Transverse colon (tissue), 4 donors: ENCODE measurements at places on chromosomes 2 and 18. TPM values are rescaled to one million over a fixed set of nuclear protein-coding genes. Genes with fewer than 3 reads are reported as not detected.
A peak's percentile ranks its signal among the peaks of the same experiment; 100 is the strongest.

DNA sequence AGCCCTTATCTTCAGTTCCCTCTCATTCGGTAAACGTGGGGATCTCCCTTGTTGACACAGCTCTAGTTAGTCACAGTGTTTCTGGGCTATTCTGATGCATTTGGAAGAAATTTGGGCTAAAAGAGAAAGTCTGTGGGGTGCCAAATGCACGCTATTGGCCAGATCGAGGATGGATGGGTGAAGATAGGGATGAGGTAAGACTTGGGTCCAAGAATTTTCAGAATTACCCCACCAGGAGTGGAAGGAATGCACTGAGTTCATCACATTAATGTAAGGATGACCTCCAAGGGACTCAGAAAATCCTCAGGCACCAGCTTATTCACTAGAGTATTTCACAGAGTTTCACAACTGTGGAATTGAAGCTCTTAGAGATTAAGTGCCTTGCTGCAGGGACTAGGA, 49.3 kb downstream of the NRP2 start:
- H3K36me3 ChIP-seq: no peaks in the 10 kb centered on the region
- H3K27ac ChIP-seq: peak overlapping the region; percentile 86
- no peak overlapping the region for H3K4me3 ChIP-seq
- no peak for DNase-seq
- H3K27me3 ChIP-seq: no peaks in the 10 kb centered on the region

- H3K27me3 ChIP-seq: peaks cover 12% of the 10 kb centered on the region
- no peaks in the 10 kb centered on the region for H3K36me3 ChIP-seq
- H3K4me1 ChIP-seq: peaks cover 23% of the 10 kb centered on the region
These were observed 12.9 kb downstream of the GPR17 start for GRCh38 chr2:127658641-127659407.

GRCh38 chr2:136122661-136123060, 4.7 kb upstream of the CXCR4 start:
- H3K4me1 ChIP-seq: peaks cover 6% of the 10 kb centered on the region
- no peak for DNase-seq

The RAPGEF4 gene
- total RNA-seq: not detected

- no peak for DNase-seq
- no peaks in the 10 kb centered on the region for H3K4me1 ChIP-seq
- no peaks in the 10 kb centered on the region for H3K27me3 ChIP-seq
- H3K27ac ChIP-seq: peak overlapping the region; percentile 52
- H3K4me3 ChIP-seq: no peak overlapping the region
These were observed 199.3 kb downstream of the LTBP1 start for GRCh38 chr2:33146102-33146501.

The REEP1 gene
- total RNA-seq: 44.9 TPM

The XDH gene
- 57.9 TPM for total RNA-seq

The SPATA3 gene
- not detected for total RNA-seq

GRCh38 chr2:19299522-19299921, 58.9 kb downstream of the OSR1 start:
- DNase-seq: no peak
- H3K27ac ChIP-seq: no peak overlapping the region
- H3K4me1 ChIP-seq: peaks cover 7% of the 10 kb centered on the region
- H3K27me3 ChIP-seq: no peaks in the 10 kb centered on the region

DNA sequence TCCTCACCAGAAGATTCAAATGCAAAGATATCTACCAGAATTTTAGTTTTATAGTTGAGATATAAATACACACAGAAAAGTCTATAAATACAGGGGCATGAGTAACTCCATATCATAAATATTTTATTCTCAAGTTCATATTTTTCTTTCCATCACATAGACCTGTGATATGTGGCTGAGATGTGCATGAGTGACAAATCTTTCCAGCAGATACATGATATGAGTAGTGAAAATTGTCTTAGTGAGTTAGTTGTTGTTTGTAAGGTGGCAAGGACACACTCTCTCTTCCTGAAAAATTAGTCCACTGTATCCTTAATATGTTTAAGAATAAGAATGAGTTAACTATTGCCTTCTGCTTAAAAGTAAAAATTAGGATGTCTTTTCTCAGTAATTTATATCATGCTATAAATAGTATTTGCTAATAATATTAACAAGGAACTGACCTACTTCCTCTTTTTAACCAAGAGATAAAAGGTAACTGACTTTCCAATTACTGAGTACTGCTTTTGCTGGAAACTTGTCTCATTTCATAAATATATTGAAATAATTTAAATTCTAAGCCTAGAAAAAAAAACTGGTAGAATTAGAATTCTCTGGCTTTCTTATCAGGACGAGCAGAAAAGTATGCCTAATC, 85.2 kb upstream of the SESTD1 start:
- no peak overlapping the region for H3K27ac ChIP-seq
- no peak overlapping the region for H3K4me3 ChIP-seq
- H3K4me1 ChIP-seq: no peaks in the 10 kb centered on the region
- no peak for DNase-seq

- H3K27me3 ChIP-seq: no peaks in the 10 kb centered on the region
- DNase-seq: no peak
- no peaks in the 10 kb centered on the region for H3K4me1 ChIP-seq
- H3K36me3 ChIP-seq: no peaks in the 10 kb centered on the region
These were observed 277.0 kb upstream of the HNRNPA3 start for GRCh38 chr2:176935543-176936102.

DNA sequence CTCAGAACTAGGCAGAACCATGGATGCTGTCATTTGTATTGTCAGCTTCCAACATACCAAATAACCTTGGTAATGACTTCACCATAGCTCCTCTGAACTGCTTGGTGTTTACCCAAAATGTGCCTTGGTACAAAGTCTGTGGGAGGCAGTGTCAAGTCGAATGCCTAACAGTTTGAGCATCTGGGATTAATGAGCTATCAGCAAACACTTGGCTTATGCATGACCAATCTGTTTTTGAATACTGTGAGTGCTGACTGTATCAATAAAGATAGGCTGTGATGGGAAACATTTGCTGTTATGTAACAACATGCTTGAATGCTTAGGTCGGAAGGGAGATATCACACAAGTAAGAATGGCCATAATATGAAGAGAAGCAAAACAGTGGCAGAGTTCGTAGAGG, 455.4 kb downstream of the CMPK2 start:
- no peaks in the 10 kb centered on the region for H3K27me3 ChIP-seq
- DNase-seq: no peak
- H3K36me3 ChIP-seq: no peaks in the 10 kb centered on the region
- H3K4me3 ChIP-seq: no peak overlapping the region
- no peak overlapping the region for H3K27ac ChIP-seq
- no peaks in the 10 kb centered on the region for H3K4me1 ChIP-seq

- H3K27ac ChIP-seq: no peak overlapping the region
- DNase-seq: no peak
- no peaks in the 10 kb centered on the region for H3K36me3 ChIP-seq
- no peaks in the 10 kb centered on the region for H3K4me1 ChIP-seq
These were observed 795.8 kb upstream of the GCFC2 start for GRCh38 chr2:76506538-76506937.

GRCh38 chr2:161068670-161069069, 91.6 kb upstream of the TANK start:
- H3K4me1 ChIP-seq: no peaks in the 10 kb centered on the region
- no peaks in the 10 kb centered on the region for H3K36me3 ChIP-seq
- no peak overlapping the region for H3K4me3 ChIP-seq
- no peaks in the 10 kb centered on the region for H3K27me3 ChIP-seq

DNA sequence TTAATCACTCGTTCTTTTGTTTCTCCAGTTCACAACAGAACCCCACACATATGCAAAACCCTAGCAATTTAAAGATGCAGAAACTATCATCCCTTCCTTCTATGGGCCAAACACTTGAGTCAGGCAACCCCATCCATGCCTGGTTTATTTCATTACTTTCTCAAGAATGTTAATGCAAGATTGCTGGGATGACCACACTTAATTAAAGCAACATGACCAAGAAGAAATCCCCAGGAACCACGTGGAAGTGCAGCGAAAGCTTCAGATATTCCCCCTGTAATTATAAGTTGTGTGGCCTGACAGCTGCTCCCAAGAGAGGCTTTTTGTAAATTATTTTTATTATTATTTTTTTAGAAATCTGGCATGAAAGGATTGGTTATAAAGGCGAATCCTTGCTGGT, 246.2 kb upstream of the ID2 start:
- no peak overlapping the region for H3K27ac ChIP-seq
- no peaks in the 10 kb centered on the region for H3K36me3 ChIP-seq
- peaks cover 4% of the 10 kb centered on the region for H3K4me1 ChIP-seq
- H3K27me3 ChIP-seq: no peaks in the 10 kb centered on the region

GRCh38 chr2:69798290-69798908, 31.1 kb upstream of the GMCL1 start:
- H3K27me3 ChIP-seq: no peaks in the 10 kb centered on the region
- no peaks in the 10 kb centered on the region for H3K36me3 ChIP-seq
- peak overlapping the region; percentile 40 for H3K4me3 ChIP-seq
- H3K27ac ChIP-seq: peak overlapping the region; percentile 76

- DNase-seq: peak; percentile 47
- no peaks in the 10 kb centered on the region for H3K36me3 ChIP-seq
- no peaks in the 10 kb centered on the region for H3K4me1 ChIP-seq
These were observed 13.3 kb upstream of the RAB17 start for GRCh38 chr2:237603718-237604362.

DNA sequence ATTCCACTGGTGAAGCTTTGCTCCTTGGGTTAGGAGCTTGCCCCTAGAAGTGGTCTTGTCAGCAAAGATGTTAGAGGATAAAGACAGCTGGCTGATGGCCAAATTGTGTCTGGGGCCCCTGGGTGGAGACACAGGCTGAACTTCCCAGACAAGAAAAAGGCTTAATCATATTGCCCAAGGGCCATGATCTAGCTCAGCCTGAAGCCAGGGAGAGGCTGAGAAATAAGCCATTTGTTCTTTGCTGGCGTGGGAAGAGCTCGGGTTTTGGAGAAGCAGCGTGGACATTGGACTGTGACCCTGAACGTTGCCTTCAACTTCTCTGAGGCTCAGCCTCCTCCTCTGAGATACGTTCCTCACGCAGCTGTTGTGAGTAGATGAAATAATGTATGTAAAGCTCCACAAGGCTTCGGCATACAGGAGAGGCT, 153.0 kb downstream of the ZFP36L2 start:
- peak; percentile 11 for DNase-seq
- no peaks in the 10 kb centered on the region for H3K36me3 ChIP-seq
- peaks cover 12% of the 10 kb centered on the region for H3K4me1 ChIP-seq
- H3K27ac ChIP-seq: peak overlapping the region; percentile 77
- H3K27me3 ChIP-seq: no peaks in the 10 kb centered on the region

DNA sequence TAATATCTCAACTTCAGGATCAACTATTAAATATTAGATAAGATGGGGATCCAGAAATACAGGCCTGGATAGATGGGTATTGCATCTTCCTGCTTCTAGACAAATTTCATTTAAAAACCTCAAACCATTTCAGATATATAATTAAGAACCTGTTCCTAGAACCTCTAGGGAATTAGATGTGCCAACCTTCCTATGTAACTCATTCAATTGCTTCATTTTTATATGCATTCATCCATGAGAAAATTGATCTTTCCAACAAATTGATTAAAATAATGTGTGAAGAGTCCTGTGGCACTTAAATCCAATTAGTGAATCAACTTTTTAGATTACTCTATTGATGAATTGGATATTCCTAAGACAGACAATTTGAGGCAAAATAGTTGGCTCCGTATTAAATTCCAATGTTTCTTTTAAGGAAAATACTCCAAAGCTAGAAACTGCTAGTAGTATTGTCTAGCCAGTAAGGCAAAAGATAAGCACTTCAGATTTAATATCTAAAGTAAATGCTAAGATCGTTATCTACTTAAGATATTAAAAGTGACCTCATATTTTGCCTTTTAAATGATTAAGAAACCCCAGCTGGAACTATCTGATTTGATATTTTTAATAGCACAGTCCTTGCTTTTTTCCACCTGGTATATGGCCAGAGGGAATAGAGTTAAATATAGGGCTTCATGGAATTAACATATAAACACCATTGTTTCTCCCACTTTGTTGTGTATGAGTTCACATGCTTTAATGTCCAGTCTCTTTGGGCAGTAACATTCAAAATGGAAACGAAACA, 35.8 kb downstream of the DARS1 start:
- H3K27ac ChIP-seq: no peak overlapping the region
- no peak overlapping the region for H3K4me3 ChIP-seq
- H3K4me1 ChIP-seq: no peaks in the 10 kb centered on the region

- H3K27me3 ChIP-seq: no peaks in the 10 kb centered on the region
- no peak overlapping the region for H3K4me3 ChIP-seq
- no peaks in the 10 kb centered on the region for H3K4me1 ChIP-seq
- DNase-seq: no peak
- no peaks in the 10 kb centered on the region for H3K36me3 ChIP-seq
These were observed 31.3 kb upstream of the SLC25A52 start for GRCh38 chr18:31791817-31792579.

DNA sequence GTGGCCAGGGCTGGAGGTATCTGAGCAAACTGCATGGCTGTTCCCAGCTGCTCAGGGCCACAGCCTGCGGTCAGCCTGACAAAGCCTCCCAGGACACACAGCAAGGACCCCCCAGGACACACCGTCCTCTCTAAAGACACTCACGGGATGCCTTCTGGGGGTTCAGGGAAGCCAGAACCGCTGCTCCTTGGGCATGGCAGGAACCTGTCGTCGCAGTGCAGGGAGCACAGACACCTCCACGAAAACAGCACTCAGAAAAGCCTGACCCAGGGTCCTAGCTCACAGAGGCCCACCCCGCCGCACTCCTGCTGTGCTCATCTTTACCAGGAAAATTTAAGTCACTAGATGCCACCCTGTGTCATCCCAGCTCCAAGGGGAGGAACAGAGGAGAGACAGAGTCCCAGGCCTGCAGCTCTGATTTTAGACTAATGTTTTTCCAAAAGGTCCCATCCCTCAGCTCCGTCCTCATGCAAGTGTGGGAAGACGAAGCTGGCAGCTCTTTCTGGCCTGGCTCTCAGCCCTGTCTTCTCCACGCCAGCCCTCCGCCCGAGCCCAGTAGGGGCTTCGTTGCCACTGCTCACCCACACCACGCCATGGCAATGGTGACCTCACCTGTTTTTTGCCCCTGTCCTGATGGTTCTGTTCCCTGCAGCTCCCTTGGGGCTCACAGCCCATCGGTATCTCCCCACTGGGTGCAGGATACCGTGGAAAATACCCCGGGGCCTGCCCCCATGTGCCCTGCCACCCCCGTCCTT, 23.9 kb upstream of the SLC66A3 start:
- peaks cover 16% of the 10 kb centered on the region for H3K4me1 ChIP-seq
- H3K27me3 ChIP-seq: peaks cover 4% of the 10 kb centered on the region
- no peak overlapping the region for H3K4me3 ChIP-seq
- no peak for DNase-seq
- H3K36me3 ChIP-seq: no peaks in the 10 kb centered on the region

The SAG gene
- total RNA-seq: not detected

The SEC11C gene
- 11.3 TPM for total RNA-seq

The ANKRD29 gene
- total RNA-seq: 2.0 TPM

The VWA3B gene
- not detected for total RNA-seq

- H3K27ac ChIP-seq: no peak overlapping the region
- DNase-seq: no peak
- H3K36me3 ChIP-seq: no peaks in the 10 kb centered on the region
- no peak overlapping the region for H3K4me3 ChIP-seq
These were observed 6.0 kb upstream of the SERPINB5 start for GRCh38 chr18:63470751-63471150.

GRCh38 chr18:8806100-8806797, 100.9 kb downstream of the MTCL1 start:
- no peak overlapping the region for H3K27ac ChIP-seq
- DNase-seq: no peak
- no peaks in the 10 kb centered on the region for H3K27me3 ChIP-seq
- no peaks in the 10 kb centered on the region for H3K4me1 ChIP-seq
- no peaks in the 10 kb centered on the region for H3K36me3 ChIP-seq
